ENCODE measurements at places on chromosomes 5 and 9.

DNA sequence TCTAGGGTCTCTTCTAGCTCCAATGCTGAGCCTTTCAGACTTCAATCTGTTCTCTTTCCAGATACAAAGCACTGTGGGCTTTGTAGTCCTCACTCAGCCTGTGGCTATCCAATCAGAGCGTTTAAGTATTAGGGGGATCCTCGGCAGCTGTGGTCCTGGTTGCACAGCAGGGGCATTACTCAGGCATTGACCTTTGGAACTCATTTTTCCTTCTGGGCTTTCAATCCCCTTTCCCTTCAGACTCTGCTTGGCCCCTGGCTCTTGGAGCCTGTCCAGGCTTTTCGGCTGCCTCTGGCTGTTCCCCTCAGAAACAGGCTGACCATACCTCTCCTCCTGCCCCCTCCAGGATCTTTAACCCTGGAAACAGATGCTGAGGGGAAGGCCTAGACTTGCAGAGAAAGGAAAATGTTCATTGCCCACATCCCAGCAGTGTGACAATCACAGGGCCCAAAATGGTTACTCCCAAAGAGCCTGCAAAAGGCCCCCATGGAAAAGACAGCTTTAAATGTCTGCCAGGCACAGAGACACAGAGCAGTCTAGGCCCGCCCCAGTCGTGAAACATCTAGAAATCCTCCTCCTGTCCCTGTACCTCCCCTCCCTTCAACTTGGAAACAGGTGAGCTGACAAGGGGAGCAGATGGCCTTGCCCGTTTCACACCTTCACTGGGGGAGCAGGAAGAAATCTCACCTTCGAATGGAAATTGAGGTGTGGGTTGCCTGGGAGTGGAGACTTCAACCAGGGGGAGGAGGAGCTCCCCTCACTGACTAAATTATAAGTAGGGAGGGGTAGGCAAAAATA lies 13.7 kb downstream of the C1QTNF2 start:
- DNase-seq: no peak

- no peak for DNase-seq
Observed at GRCh38 chr5:164277720-164278119, 772.3 kb downstream of the MAT2B start.

- DNase-seq: no peak
Observed at GRCh38 chr9:121870271-121870670, 218.8 kb downstream of the DAB2IP start.

DNA sequence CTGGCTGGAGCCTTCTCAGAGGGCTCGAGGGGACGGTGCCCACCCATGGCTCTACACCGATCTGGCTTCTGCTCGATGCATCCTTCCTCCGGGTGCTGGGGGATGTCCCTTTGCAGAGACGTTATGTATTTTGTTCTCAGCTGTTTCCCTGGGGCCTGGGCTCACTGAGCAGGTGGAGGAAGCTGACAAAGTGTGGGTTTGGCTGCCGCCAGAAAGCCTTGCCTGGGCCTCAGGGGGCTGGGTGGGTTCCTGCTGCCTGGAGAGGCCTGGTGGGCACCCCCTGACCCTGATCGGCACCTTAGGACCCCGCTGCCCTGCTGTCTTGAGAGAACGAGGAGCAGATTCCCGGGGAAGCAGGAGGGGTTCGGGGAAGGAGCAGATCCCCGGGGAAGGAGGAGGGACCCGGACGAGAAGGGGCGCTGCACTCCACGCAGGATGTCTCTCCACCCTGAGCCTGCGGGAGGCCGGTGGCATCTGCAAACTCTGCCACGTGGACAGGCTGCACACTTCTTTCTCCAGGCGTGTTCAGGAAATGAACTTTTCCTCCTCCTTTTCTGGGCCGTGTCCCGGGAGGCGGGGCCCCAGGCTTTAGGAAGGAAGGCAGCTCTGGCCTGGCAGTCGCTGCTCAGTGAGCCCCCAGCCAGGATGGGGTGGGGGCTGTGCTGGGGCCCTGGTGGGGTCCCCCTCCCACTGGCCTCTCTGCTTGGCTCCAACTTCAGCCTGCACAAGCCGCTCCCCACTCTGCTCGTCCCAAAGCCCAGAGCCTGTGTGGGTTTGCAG lies 148.9 kb downstream of the RXRA start:
- peak; percentile 54 for DNase-seq

DNA sequence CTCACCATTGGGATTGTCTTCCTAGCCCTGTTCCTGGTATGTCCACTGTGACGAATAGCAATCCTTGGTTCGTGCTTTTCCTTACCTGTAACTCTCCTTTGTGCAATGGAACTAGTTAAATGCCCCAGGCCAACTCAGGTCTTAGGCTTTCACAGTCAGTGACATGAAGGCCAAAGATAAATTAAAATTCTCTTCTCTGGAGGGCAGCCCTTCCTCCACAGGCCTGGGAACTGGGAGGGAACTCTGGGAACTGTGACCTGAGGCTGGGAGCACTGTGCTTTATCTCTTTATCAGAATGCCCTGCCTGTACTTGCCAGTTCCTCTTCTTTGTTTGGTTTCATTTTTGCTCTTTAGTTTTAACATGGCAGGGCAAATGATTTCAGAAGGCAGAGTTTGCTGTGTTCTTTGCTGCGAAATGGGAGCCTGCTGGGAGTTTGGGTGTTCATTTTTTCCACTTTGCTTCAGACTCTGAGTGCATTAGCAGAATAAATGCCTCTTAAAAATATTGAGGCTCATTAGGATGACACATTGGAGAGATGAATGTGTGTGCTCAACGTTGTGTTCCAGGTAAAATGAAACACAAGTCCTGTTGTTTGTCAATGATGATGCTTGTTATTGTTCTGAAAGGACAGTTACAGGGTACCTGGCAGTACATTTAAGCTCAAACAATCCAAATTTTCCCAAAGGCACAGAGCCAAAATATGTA lies 118.1 kb downstream of the NUDT12 start:
- no peak for DNase-seq

DNA sequence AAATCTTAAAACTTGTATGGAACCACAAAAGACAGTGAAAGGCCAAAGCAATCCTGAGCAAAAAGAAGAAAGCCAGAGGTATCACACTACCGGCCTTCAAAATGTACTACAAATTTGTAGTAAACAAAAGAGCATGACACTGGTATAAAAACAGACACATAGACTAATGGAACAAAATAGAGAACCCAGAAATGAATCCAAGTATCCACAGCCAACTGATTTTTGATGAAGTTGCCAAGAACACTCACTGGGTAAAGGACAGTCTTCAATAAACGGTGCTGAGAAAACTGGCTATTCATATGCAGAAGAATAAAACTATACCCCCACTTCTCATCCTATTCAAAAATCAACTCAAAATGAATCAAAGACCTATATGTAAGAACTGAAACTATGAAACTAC lies 390.1 kb downstream of the PRELID2 start:
- DNase-seq: no peak

DNA sequence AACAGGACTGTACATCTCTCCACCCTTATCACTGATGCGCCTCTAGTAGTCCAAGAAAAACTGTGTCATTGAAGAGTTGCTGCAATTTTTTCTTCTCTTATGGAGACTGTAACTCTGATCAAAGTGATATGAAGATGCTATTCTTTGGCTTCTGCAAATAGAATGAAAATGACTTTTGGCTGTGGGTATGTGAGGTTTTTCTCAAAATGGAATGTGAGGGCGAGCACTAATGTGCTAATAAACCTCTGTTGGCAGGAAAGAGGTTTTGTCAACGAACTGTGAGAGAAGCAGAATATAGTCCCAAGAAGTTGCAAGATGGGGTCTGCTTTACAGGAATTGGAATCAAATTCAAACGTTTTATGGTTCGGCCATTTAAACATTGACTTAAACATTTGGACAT lies 252.0 kb upstream of the GAS1 start:
- DNase-seq: no peak

DNA sequence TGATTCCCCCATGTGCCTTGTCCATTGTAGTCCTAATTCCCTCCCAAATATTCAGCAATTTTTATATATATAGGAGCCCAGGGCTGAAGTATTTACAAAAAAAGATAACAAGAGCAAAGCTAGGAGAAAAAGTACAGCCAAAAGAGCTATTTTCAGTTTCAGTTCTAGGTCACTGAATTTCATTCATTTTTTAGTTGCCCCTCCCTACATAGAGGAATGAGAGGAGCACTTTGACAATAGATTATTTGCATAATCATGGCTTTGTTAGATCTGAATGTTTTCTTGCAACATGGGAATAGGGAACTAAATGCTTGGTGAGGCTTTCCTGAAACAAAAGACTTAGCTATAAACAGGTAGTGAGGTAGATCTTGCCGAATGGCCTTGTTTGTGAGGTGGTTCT lies 15.3 kb upstream of the F2RL2 start:
- DNase-seq: no peak

GRCh38 chr5:148029131-148029530 lies 34.6 kb upstream of the SPINK5 start:
- DNase-seq: no peak

DNA sequence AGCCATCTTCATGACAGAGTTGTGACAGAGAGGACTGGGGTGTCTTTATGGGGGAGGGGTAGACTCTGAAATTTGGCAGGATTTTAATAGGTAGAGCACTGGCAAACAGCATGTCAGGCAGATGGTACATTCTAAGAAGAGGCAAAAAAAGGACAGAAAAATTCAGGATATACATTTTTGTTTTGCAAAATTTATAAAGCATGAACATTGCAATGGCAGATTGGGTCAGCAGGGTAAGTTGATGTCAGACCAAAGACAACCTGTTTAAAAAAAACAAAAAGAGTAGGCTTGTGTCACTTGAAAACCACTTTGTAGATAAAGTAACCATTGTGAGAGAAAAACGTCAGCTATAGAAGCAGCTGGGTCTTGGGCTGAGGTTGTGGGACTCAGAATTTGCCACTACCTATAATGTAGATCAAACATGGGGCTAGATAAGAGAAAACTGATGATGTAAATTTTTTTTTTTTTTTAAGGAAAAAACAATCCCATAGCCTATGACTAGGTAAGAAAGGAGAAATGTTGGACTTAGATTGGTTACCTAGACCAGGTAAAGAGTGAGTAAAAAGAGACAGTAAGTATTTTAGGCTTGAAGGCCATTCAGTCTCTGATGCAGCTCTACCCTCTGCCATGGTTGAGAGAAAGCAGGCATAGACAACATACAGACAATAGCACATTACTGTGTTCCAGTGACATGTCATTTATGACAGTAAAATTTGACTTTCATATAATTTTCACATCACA lies 8.3 kb downstream of the CAMK4 start:
- no peak for DNase-seq

DNA sequence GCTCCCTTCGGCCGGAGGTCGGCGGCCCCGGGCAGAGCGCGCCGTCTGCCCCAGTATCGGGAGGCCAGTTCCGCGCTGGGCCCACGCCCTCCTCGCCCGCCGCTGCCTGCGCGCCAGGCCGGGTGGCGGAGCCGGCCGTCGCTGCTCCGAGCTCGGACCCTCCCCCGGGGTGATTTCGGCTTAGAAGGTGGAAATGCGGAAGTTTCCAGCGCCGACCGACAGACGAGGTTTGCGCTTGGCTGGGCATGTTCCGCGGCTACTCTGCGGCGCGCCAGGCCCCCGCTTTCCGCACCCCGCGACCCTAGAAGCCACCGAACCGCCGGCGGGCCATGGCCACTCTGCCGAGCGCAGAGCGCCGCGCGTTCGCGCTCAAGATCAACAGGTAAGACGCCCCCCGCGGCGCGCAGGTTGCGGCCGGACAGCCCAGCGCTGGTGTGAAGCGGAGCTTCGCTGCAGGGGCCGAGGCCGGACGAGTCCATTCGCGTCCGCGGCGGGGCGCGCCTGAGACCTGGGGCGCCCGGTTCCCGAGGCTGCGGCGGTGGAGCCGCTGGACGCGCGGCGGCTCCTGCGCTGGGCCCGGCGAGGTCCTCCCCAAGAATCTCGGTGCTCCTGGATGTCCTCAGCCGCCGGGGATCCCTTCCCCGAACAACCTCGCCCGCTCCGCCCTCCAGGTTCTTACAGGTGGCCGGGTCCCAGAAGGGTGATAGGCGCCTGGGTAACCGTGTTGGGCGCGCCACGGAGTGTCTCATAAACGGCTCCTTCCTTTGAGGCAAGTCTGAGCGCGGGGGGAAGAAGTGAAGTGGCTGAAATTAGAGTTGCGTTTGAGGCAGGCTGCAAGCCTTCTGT lies at the start of gene DOCK8:
TSS of gene DOCK8 (plus strand) at position 218 of the 846 bp plus-strand sequence. CDS start at position 330, 112 bp downstream.
- peak; percentile 86 for DNase-seq

GRCh38 chr9:129374231-129374630 lies 196.2 kb upstream of the IER5L start:
- no peak for DNase-seq

DNA sequence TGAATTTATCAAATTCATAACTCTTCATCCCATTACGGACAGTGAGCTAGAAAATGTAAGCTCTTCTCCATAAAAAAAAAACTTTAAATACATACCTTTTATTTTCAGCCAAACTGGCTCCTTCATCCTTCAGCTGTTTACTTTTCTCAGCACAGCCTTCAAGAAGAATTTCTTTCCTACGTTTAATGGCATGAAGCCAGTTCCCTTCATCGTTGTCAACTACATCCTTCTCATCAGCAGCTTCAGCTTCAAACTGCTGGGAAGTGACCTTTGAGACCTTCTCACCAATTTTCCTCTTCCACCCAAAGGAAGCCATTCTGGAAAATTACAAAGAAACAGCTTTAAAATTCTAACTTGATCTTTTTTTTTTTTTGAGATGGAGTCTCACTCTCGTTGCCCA lies 9.1 kb downstream of the TTC33 start:
- no peak for DNase-seq

DNA sequence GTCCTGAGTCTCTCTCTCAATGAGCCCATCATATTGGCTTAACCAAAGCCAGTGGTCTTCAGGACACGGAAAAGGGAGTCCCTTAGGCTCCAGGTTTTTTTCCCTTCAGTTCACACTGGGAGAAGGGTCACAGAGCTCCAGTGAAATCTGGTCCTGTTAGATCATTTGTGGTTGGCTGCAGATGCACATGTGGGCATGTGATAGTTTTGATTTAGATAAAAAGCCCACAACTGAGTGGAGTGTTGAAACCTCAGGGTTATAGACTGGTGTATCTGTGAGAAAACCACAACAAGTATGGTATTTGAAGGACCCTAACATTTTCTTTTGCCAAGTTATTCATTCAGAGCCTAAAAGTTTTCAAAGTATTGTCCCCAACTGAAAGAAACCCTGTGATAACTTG lies 46.7 kb downstream of the PRLR start:
- DNase-seq: no peak

- no peak for DNase-seq
Observed at GRCh38 chr5:110063640-110064602, 374.2 kb downstream of the MAN2A1 start.

DNA sequence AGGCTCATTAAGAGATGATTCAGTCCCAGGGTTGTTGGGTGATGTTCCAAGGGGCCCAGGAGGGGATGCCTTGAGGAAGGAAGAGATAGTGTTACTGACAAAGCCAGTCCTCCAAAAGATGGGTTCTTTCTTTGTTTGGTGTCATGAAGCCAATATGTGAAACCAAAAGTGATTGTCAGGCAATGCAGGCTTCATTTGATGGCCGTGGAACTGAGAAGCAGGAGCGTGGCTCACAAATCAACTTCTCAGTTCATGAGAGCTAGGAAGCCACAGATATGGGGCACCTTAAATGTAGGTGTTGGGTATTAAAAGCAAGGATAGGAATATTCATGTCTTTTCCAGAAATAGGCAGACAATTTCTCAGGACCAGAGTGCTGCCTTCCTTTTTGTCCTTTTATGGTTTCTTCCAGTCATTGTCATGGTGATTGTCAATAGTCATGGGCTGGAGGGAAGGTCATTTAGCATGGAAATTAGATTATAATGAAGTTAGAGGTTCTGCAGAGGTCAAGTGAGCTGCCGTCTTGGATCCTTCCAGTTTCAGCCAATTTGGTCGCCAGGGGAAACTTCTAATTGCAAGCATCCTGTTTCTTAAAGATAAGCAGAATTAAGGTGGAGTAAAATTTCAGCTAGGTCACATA lies 393.0 kb downstream of the NTRK2 start:
- DNase-seq: no peak

GRCh38 chr9:6667633-6668280 lies 22.2 kb upstream of the GLDC start:
- DNase-seq: peak; percentile 68

GRCh38 chr9:115629879-115630840 lies 512.2 kb upstream of the TNC start:
- no peak for DNase-seq

Measured in GM13977 (cell line).